ENCODE measurements at places on chromosomes 3 and 15.
A peak's percentile ranks its signal among the peaks of the same experiment; 100 is the strongest.

GRCh38 chr3:143831208-143831607 lies 17.1 kb downstream of the SLC9A9 start:
- no peak for DNase-seq

DNA sequence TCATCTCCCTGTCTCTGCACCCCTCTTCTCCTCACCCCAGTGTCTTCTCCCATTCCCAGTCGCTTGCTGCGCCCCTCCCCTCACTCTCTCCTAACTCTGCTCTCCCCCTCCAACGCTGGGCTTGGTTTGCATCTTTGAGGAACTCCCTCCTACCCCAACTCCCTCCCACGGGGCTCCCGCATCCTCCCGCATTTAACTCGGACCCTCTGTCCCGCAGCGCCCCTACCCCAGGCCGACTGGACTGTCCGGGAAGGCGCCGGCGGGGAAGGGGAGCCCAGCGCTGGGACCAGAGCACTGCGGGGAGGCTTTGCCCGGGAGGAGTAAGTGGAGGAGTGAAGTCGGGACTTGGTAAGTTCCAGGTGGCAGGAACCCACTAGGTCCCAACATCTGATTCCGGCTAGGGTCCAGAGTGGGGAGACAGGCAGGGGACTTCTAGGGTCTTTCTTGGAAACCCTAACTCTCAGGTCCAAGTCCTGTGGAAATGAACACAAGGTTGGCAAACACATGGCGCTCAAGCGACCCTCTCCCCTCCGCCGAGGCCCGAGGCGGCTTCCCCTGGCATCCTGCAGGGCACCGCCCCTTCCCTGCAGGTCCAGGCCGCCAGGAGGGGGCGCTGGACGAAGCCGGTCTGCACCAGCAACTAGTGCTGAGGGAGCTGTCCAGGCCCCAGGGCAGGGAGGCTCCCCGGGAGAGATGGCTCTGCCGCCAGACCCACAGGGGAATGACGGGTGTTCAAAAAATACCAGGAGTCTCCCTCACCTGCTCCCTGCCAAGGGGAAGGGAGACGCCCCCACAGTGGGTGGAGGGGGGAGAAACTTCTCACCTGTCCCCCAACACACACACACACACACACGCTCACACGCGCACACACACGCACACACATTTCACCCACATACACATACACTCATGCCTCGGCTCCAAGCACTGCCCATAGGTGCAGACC lies 53.2 kb downstream of the LHFPL4 start:
- DNase-seq: peak; percentile 51

GRCh38 chr3:129625072-129625874 lies 18.8 kb upstream of the PLXND1 start:
- DNase-seq: no peak

- no peak for DNase-seq
Observed at GRCh38 chr3:43289841-43290470, 3.6 kb downstream of the SNRK start.

GRCh38 chr15:39110746-39111145 lies 470.1 kb upstream of the THBS1 start:
- DNase-seq: no peak

DNA sequence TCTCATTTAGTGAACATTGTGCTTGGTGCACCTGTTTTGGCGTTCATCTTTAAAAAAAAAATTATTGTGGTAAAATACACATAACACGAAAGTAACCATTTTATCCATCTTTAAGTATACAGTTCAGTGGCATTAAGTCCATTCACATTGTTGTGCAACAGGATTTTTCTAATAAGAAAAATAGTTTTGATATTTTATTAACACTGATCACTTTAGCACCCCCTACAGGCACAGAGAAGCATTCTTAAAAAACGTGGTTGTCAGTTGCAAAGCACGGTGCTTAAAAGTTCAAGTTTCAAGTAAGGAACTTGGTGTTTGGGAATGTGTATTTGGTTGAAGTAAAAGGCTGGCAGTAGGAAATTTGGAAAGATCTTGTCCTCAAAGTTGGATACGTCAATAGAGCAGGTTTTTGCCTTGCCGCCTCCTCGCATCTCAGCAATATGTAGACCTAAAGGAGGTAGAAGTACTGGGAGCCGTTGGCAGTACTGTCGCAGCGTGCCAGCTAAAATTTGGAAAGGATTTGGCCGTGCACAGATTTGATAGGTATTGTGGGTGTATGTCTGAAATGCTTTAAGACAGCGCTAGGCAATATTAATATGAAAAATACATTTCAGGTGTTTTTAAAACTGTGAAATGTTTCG lies 110.4 kb downstream of the LRRC28 start:
- DNase-seq: no peak

GRCh38 chr15:22939051-22939450 lies 41.1 kb downstream of the CYFIP1 start:
- no peak for DNase-seq

DNA sequence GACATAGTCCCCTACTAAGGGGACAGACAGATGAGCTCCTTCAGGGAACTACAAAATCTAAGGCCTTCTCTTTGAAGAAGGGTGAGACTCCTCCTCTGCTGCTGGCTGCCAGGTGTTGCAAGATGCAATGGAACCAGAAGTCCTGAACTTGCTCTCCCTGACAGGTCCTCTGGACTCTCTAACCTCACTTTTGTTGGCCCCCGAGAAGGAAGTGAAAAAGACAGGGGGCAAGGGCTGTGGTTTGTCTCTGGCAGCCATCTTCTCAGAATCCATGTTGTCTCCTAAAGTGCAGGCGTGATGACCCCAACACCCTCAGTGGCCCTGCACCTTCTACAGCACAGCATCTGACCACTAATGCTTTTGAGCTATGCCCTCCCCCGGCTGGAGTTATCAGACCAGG lies 292.5 kb downstream of the CHST2 start:
- DNase-seq: no peak

All from CD4-positive, alpha-beta T cell treated with Interleukin-21 for 1 hour (primary cell).